Activated naive CD4-positive, alpha-beta T cell treated with anti-CD3 and anti-CD28 coated beads, Interleukin-2, amount 50 U/mL, for 72 hours (primary cell): ENCODE measurements at places on chromosomes 3 and 15. TPM values are rescaled to one million over a fixed set of nuclear protein-coding genes. Genes with fewer than 3 reads are reported as not detected.

Gene CHRD
- not detected for total RNA-seq

Gene SCN5A
- total RNA-seq, result 0.66 TPM

Gene CERS3
- total RNA-seq, result 0.23 TPM

Gene CHL1
- total RNA-seq, result not detected

Gene DYNC1LI1
- total RNA-seq, result 27.8 TPM

Gene SUSD5
- not detected for total RNA-seq

Gene PLSCR4
- not detected for total RNA-seq

Gene UPK1B
- 0.51 TPM for total RNA-seq

Gene BCHE
- total RNA-seq, result not detected

Gene FETUB
- not detected for total RNA-seq

Gene CCR5
- 0.25 TPM for total RNA-seq

Gene SYNM
- total RNA-seq, result 0.16 TPM

Gene GOLGA8T
- total RNA-seq, result 0.14 TPM

Gene CAMKV
- 0.43 TPM for total RNA-seq
